ENCODE measurements at places on chromosomes 5 and 9. TPM values are rescaled to one million over a fixed set of nuclear protein-coding genes. Genes with fewer than 3 reads are reported as not detected.

The CCDC192 gene
- total RNA-seq: not detected

DNA sequence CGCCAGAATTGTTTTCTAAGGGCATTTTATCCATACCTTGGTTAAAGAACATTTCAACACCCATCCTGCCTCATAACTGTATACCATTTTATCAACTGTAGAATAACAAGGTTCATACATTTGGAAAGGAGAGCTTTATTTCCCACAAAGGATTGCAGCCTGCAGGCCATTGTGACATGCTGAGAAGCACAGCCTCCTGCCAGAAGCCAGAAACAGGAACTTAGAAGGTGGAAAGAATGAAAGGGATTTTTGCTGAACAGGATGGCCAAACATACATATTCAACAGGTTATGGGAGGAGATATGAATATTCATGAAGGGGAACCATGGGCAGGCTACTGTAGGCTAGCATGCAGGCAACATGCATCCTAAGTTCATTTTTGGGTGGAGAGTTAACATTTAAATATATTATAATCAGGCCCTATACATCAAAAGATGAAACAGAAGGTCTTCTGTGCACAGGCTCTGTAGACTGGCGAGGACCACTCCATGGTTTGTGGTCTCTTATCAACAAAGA, 59.9 kb upstream of the DIRAS2 start:
- DNase-seq: no peak

DNA sequence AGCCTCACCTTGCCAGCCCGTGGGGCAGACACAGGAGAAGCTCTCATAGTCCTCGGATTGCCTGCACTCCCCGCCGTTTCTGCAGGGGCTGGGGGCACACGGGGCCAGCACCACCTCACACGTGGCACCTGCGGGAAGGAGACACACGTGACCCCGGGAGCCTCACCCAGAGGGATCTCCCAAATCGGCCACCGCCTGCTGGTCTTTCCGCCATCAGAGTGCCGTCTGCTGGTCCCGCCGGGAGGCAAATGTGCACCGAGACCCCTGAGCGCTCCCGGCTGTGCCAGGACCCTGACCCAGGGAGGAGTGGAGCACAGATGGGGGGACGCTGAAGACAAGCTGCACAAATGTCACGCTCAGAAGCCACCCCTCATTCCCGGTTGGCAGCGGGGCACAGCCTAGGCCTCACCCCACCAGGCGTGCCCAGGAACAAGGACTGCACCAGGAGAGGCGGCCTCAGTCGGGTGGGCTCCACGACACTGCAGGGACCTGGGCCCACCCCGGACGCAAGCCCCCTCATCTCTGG, 28.4 kb upstream of the SEC16A start:
- no peak for DNase-seq

The INSL6 gene
- total RNA-seq: not detected

DNA sequence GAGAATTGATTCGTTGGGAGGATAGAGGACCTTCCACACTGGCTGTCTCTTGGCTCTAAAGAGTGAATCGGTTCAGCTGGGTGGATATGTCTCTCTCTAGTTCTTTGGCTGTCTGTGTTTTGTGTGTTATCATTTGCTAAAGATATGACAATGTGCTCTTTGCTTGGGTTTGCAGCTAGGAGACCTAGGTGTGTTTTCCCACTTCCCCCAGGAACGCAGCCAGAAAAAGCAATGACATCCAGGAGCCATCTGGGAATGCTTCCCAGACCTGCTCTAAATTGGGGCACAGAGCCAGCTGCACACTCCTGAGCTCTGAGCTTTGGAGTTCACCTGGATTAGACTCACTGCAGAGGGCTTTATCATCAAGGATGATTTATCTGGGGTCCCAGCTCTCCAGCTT, 12.8 kb upstream of the PDZD2 start:
- no peak for DNase-seq

- DNase-seq: no peak
Observed at GRCh38 chr9:123832858-123833650, 96.9 kb downstream of the DENND1A start.

DNA sequence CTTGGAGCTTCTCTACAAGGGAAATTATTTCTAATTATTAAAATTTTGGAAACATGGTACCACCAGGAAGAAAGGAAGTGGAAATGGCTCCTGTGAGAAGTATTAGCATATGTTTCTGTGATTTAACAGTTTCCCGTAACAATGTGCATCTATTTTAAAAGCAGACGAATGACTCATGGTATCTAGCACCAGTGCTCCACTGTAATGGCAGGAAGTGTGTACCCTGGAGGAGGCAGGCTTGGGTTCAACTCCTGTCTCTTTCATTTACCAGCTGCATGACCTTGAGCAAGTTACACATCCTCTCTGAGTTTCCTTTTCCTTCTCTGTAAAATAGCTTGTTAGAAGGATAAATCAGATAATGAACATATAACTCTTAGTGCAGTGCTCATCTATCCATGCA, 41.0 kb upstream of the ANGPTL2 start:
- DNase-seq: peak; percentile 70

DNA sequence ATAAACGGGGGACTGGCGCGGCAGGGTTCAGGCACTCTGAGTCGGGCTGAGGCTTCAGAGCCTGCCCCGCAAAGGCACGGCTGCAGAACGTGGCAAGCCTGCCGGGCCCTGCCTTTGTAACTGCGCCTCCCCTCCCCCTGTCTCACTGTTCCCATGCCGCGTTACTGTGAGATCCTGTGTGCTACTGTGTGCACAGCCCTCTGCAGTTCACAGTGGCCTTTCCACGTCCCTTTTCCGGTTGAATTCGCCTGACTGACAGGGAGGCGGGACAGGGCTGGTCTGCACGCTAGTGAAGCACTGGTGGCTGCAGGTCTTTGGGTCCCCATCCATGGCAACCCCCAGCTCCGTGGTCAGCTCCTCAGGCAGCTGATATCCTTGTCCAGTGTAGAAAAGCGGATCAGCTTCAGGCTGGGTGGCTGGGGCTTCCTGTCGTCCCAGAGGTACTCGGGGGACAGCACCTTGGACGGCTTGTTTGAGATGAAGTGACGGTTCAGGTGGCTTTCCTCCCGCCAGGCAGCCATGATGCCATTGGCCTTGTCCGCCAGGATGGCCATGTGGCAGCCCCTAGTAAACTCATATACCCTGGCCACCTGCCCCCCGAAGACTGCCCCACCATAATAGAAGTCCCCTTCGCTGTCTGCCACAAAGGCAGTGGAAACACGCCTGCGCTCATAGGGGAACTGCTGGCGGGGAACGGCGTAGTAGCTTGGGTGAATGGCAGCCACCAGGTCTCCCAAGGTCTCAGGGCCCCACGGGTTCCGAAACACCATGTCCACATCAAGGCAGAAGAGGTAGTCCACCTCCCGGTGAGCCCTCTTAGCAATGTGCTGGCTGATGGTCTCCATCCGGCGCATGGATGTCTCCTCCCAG, 10.3 kb downstream of the GBGT1 start:
- DNase-seq: no peak

The SPAAR gene
- 0.26 TPM for total RNA-seq

DNA sequence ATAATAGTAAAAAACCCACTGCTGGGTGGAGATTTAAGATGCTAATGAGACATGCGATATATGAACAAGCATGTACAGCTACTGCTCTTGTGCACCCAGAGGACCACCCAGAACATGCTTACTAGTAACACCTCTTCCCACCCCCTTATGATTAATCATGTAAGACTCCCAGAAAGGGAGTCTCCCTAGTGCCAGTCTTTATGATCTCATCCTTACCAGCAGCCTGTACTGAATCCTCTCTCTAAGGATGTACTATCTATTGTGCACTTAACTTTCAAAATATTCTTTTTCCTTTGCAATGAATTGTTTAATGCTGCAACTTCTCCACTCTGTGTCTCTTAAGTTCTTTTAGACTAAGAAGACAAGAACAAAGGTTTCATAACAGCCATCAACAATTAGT, 9.1 kb upstream of the MAT2B start:
- peak; percentile 41 for DNase-seq

The RASEF gene
- total RNA-seq: not detected

DNA sequence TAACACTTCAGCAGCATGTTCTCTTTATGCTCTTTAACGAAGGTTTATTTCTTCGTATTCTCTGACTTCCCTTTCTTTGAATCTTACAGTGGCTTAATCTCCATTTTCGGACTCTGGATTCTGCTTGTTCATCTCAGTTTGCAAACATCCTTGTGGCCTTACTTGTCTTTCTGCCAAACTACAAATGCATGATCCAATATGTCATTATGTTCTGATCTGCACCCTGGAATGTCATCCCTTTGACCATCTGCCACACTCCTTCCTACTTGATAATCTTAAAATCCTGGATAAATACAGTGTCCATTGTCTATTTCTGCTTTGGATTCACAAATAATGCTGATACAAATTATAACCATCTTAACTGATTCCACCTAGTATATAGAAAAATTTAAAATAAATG, 499.2 kb downstream of the CDH18 start:
- DNase-seq: no peak

The PPP3R2 gene
- not detected for total RNA-seq

The CCNJL gene
- total RNA-seq: not detected

GRCh38 chr5:4532705-4533080, 607.4 kb upstream of the ADAMTS16 start:
- DNase-seq: no peak

DNA sequence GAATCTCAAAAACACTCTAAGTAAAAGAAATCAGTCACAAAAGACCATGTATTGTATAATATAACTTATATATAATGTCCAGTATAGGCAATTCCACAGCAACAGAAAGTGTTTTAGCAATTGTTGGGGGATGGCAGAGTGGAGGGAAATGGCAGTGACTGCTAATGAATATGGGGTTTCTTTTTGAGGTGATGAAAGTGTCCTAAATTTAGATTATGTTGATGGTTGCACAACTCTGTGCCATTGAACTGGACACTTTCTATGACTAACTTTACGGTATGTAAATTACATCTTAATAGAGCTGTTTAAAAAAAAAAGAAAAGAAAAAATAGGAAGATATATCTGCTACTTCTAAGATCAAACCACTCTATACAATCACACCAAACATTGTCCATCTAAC, 124.9 kb upstream of the ZNF462 start:
- no peak for DNase-seq

DNA sequence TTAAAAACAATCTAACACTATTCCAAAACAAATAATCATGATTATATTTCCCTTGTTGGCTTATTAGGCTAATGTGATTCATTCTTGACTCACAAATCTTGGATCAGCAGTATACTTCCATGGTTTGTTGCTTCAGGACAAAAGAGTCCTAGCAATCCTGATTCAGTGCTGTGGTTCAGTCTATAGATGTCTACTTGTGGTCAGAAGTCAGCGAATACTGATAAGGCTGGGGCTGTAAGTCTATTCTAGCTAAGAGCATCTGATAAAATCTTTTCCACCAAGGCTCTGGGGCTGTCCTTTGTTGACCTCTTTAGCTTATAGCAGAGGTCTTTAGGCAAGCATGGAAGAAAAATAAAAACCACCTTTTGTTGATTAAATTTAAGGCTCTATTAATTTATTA, 4.4 kb upstream of the SMIM3 start:
- DNase-seq: peak; percentile 86

The IL9 gene
- not detected for total RNA-seq

The PKD2L2 gene
- not detected for total RNA-seq

DNA sequence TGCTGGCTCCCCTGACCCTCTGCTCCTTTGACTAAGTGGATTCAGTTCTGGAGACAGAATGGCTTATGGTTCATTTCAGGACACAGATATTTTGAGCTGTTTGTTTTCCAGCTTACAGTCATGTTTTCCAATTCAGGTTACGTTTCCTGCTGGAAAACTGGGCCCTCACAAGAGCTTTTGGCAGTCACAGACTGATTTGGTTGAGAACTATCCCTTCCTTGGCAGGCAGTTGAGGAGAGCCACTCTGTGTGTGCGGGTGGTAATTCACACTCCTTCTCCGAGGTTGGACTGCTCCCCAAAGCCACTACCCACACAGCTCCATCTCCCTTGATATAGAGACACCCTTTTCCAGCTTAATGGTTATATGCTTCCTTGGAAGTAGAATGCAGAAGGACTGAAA, 534.5 kb downstream of the TMEM38B start:
- no peak for DNase-seq

The SVEP1 gene
- total RNA-seq: 4.3 TPM

The SKP2 gene
- total RNA-seq: 68.9 TPM

- DNase-seq: no peak
Observed at GRCh38 chr9:74824654-74825053, 63.1 kb downstream of the TRPM6 start.

The SLC6A3 gene
- total RNA-seq: not detected

DNA sequence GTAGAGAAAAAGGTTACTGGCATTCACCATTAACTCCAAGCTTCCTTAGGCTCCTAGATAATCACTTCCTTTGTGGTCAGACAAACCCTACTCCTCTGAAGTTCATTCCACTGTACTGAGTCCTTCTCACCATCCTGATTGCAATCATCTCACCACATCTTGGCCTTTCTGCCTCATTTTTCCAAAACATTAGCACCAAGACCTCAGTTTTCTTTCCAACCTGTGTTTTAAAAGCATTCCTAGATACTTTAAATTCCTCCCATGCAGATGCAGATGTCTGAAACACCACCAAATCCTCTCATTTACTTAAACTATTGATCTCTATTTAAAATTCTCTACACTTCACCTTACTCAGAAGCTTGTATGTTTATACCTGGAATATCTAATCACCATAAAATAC, 961.3 kb upstream of the CTNND2 start:
- no peak for DNase-seq

- no peak for DNase-seq
Observed at GRCh38 chr5:124546643-124547042, 199.8 kb downstream of the ZNF608 start.

DNA sequence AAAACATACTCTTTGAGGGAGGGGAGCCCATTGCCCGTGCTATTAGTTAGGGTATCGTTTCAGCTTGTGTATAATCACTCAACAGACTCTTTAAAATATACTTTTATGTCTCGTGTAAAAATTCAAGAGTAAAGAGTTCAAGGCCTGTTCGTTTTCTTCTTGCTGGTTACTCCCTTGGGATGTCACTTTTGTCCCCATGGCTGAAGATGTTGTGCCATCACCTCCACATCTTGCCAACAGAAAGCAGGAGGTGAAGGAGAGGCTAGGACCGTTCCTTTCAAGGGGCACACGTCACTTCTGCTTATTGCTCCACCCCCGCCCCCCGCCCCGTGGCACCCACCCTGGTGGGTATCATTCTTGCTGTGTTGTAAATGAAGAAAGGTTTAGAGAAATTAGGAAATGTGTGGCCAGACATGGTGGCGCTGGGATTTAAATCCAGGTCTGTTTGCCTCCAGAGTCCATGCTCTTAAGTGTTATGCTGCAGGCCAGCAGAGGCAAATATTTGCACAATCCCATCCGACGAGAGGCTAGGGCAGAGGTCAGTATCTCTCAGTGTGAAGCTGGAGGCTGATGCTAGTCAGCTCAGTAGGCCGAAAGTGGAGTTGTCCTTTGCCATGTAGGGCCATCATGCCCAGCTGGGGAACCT, 3.0 kb downstream of the MLANA start:
- no peak for DNase-seq

The LHFPL2 gene
- total RNA-seq: 14.4 TPM

The NLN gene
- total RNA-seq: 56.7 TPM

The FGFR4 gene
- total RNA-seq: 0.15 TPM

DNA sequence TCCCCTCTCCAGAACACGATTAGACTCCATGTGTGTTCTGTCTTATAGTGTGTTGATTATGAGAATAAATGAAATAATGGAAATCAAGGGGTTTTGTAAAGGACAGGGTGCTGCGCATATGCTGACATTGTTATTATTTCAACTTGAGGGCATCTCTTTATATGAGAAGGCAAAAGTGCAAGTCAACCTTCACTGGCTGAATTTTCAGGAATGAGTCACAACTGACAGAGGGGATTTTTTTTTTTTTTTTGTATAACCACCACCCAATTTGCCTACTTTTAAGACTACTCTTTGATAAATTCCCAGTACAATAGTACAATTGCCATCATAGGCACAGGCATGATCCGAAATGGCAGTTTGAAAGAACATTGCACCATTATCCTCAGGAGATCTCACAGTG, 419.2 kb upstream of the NMUR2 start:
- no peak for DNase-seq
